GM12878 (cell line): ENCODE measurements at places on chromosomes 4 and X. TPM values are rescaled to one million over a fixed set of nuclear protein-coding genes. Genes with fewer than 3 reads are reported as not detected.

The ADRA2C gene
- not detected in 2 replicates for polyA plus RNA-seq

The NPY2R gene
- not detected in 2 replicates for polyA plus RNA-seq

The GAGE1 gene
- polyA plus RNA-seq = not detected in 2 replicates

The TMEM47 gene
- polyA plus RNA-seq = 0.05 and 0.09 TPM in 2 replicates

The SPANXA1 gene
- polyA plus RNA-seq = not detected in 2 replicates

GRCh38 chr4:136113921-136114320 lies 1418.4 kb downstream of the PCDH18 start:
- H3K27ac ChIP-seq = no peak overlapping the region
- H3K4me1 ChIP-seq = no peaks in the 10 kb centered on the region
- H3K4me3 ChIP-seq = no peak overlapping the region
- DNase-seq = no peak
- no peaks in the 10 kb centered on the region for H3K36me3 ChIP-seq

GRCh38 chr4:2470791-2471190 lies 1.9 kb downstream of the RNF4 start:
- H3K27me3 ChIP-seq = no peaks in the 10 kb centered on the region
- H3K4me3 ChIP-seq = peak overlapping the region; percentile 91
- H3K27ac ChIP-seq = no peak overlapping the region
- no peak for DNase-seq
- H3K4me1 ChIP-seq = peaks cover 7% of the 10 kb centered on the region
